Stimulated activated CD8-positive, alpha-beta memory T cell treated with anti-CD3 and anti-CD28 coated beads, Interleukin-4, amount 100 ng/mL, for 4 hours (primary cell): ENCODE measurements at places on chromosomes 5 and 9.

DNA sequence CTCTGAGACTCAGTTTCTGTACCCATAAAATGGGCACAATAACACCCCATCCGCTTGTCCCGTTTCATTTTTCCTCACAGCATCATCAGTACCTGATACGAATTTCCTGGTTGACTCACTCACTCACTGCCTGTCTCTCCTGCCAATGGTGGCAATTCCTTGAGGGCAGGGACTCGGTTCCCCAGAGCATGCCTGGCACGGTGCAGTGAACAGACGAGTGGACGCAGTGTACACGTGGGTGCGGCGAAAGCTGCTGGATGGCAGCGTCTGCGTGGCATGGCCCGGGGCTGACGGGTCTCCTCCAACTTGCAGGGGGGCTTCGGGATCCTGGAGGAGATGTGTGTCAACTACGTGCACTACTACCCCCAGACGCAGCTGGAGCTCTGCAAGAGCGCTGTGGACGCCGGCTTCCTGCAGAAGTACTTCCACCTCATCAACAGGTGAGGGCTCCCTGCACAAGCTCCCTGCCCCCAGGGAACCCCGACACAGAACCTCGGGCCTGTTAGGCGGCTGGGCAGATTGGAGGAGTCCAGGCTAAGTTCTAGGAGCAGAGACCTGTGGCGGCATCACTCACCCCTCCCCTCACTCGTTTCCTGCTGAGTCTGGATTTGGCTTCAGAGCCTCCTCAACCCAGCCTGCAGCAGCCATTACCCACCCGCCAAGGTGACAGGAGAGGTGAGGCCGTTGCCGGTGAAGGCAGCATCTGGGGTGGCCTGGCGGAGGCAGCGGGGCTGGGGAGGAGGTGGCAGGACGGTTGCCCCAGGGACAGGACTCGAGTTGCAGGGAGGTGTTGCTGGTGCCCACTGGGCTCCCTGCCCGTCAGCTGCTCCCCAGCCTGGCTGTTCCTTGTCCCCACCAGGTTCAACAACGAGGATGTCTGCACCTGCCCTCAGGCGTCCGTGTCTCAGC, 20.3 kb downstream of the DBH start:
- no peak for DNase-seq

DNA sequence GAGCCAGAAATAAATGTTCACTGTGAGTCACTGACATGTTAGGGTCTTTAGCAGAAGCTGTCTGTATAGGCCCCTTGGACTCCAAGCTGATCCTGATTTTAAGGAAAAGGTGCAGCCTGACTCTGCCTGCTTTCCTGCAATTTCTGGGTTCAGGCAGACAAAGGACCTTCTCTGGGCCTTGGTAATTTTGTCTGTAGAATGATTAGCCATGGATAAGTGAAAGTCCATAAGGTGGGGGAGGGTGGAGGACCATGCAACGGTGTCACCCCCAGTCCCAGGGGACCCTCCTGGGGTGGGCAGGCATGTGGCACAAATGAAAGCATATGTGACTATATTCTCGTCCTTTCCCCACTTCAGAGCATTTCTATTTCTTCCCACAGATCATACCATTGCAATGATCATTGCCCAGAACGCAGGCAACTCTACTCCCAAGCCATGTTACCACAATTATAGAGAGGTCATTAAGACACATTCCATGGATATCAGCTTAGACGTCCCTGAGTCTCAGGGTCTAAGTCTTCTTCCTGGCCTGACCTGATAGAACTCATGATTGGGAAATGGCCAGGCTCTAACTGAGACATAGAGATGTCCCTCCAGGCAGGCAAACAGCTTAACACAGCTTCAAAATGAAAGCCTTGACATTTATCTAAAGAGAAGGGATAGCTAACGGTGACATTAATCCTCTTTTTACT, 157.9 kb upstream of the ALDH1B1 start:
- no peak for DNase-seq

DNA sequence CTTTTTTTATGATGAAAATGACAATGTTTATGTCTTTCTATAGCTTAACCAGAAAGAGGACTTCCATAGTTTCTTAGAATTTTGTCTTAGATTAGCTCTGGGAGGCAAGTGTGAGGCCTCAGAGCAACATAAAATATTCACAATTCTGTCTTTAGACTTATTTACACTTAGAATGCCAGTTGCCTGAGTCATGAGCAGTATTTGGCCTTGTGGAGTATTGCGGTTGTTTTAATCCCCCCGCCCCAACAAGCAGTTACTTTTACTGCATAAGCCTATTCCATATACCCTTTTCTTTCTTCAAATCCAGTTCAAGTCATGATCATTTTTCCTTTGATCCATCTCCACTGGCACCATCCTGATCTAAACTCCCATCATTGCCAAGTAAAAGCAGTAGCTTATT, 198.0 kb upstream of the EGFLAM start:
- DNase-seq = no peak

GRCh38 chr9:36450110-36450732, 50.2 kb upstream of the RNF38 start:
- DNase-seq = no peak

DNA sequence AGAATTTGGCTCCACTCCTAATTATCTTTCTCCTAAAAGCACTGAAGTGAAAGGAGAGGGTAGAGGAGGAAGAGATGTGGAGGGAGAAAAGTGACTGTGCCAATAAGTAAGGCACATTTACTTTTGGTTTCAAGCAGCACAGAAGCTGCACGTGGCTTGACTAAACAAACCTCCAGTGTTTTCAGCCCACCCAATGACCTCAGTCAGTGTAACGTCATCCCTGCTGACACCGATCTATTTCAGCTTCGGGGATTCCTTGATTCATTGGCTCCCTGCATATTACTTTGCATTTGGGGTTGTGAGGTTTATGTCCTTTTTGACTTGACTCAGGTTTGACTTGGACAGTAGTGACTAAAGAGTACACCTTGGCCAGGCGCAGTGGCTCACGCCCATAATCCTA, 35.6 kb upstream of the NIM1K start:
- no peak for DNase-seq

DNA sequence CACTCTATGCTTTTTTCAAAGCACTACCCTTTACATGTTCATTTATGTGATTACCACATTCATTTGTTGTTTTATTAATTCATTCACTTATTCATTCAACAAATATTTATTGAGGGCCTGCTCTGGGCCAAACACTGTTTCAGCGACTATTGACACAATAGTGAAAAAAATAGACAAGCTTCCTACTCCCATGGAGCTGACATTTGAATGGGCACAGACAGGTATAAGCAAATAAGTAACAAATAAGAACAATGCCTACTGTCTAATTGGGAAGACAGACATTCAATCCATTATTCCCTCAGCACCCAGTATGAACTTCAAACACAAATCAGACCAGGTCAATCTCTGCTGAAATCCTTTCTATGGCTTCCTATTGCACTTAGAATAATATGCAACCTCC, 156.9 kb upstream of the NR3C1 start:
- DNase-seq = no peak

GRCh38 chr5:43221502-43221901, 29.5 kb downstream of the NIM1K start:
- DNase-seq = no peak

DNA sequence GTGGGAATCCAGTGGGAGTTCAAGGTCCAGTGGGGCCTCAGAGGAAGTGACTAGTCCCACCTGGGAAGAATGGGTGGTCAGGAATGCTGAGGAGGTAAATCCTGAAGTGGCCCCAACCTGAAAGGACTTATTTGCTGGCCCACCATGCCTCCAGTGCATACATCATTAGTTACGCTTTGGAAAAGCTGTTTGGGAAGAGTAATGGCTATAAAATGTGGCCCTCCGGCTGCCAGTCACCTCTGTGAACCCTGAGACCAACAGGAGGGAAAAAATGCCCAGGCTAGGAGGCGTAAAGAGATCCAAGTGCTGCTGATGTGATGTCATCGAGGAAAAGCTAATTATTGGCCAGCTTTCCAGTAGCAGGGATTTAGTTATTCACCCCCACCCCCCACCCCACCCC, 2.7 kb upstream of the SLC26A2 start:
- DNase-seq = no peak

DNA sequence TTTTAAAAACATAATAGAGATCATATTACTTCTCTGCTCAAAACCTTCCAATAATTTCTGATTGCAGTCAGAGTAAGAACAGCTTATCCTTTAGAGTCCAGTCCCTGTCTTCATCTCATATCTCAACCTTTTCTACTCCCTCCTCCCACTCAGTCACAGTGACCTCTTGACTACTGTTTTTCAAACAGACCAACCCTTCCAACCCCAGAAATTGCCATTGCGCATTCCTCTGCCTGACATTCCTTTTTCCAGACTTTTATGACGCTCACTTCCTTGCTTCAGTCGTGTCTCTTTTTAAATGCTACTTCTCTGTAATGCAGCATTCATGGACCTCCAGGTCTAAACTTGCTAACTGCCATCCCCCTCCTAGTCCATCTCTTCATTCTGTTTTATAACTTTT, 800.5 kb downstream of the BRINP1 start:
- DNase-seq = no peak

- no peak for DNase-seq
Measured at GRCh38 chr5:38319491-38319890, 61.1 kb downstream of the EGFLAM start.

GRCh38 chr5:66246608-66247007, 102.5 kb downstream of the SREK1 start:
- DNase-seq = no peak

- no peak for DNase-seq
Measured at GRCh38 chr9:19471737-19472648, 63.2 kb downstream of the ACER2 start.

GRCh38 chr5:44860267-44860666, 51.5 kb downstream of the MRPS30 start:
- DNase-seq = no peak

DNA sequence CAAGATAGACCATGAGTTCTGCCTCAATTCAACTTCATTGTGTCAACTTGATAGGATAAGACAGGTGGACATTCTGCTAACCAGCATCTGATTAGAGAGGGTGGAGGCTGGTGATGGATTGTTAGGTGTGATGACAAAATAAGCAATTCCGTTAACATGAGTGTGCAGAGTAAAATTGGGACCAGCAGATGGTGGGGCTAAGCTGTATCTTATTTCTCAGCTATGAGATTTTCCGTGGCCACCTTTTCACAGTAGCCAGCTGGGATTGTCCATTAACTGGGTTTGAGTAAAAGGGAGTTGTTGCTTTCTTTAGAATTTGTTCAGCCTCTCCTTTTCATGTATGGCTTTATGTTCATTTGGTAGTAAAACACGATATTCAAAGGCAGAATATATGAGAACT, 28.8 kb upstream of the TAL2 start:
- no peak for DNase-seq
